ENCODE measurements at places on chromosomes 3 and 15. TPM values are rescaled to one million over a fixed set of nuclear protein-coding genes. Genes with fewer than 3 reads are reported as not detected.

DNA sequence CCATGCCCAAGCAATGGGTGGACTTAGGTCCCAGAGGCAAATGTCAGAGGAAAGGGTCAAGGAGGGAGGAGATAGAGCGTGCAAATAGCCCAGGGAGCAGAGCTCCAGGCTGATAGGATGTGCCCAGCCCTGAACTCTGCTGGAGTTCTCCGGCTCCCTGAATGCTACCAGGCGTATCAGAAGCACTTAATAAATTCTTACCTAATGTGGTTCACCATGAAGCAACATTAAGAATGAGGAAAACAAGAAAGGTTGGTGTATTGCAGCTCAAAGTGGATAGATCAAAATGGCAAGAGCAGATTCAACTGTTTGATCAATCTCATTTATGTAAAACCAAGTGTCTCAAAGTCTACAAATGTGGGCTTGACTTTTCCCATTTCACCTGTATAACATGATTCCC is 38.3 kb downstream of the PXYLP1 start:
- no peak for DNase-seq

PFN2 gene
- 39.3 TPM for total RNA-seq

DNA sequence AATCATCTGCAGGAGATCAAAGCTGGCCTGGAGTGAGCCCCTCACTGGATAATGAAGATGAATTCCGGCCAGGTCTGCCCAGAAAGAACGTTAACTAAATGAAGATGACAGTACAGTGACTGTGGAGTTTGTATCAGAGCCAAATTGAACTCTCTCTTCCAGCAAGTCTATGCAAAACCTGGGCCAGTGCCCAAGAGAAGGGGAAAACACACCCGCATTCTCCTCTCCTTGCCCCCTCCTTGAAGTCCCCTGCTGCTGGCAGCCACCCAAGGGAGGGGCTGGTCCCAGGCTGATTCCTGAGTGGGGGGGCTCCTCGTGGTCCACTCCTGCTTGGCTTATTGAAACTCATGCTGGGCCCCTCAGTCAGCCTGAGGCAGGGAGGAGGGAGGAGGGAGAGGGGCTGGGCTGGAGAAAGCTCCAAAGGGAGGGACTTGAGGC is 155.7 kb downstream of the RAB11A start:
- no peak for DNase-seq

LRRN1 gene
- total RNA-seq, result not detected

DNA sequence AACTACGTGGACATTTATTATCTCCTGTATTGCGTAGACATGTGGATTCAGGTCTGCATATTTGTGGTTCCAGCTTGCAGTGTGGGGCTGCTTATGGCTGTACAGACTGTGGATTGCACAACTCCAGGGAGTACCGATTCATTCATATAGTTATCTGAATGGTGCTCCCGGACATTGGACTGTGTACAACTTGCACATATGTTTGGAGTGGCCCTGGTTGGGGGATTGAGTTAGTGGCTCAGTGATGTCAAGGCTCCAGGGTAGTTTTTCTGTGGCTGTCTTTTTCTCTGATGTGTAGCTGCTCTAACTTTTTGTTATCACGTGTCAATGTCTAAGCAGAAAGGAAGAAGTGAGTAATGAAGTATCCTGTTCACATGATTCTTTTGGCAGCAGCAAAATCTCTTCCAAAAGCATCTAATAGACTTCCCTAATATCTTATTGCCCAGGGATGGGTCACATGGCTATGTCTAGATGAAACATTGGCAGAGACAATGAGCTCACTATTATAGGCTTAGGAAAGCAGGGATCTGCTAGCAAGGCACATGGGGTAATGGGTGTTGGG is 15.8 kb downstream of the ST3GAL6 start:
- no peak for DNase-seq

GAP43 gene
- total RNA-seq, result 3.5 TPM

AHSG gene
- not detected for total RNA-seq

GRCh38 chr3:142088522-142088921 is 60.8 kb downstream of the TFDP2 start:
- no peak for DNase-seq

DNA sequence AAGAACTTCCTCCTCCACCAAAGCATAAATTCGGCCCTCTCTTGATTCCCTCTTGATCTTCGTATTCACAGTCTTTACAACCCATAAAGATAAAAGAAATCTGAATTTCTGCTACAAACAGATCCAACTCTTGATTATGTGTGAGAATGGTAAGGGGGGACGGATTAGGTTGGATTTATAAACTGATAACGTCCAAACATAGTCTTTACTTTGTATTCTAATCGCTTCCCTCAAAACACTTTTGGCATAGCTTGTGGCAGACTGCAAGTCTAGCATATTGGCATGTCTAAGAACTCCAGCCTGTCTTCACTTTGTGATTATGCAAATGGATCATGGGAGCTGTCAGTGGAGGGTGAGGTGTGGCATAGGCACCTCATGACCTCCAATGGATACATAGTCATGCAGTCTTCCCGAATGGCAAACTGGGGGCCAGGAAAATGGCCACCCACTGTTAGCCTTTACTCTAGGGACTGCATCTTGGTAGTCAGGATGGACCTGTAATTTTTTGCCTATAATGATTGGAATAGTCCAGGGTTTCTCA is 24.3 kb upstream of the GPR171 start:
- no peak for DNase-seq

PATL2 gene
- total RNA-seq, result 40.0 TPM

POLR2H gene
- total RNA-seq, result 74.4 TPM

GRCh38 chr3:171321559-171322360 is 138.4 kb downstream of the TNIK start:
- DNase-seq, result no peak

PIF1 gene
- total RNA-seq, result 2.3 TPM

GRCh38 chr3:126267169-126267975 is 87.0 kb upstream of the ALDH1L1 start:
- peak; percentile 49 for DNase-seq

GRCh38 chr15:66563126-66563525 is 2.7 kb downstream of the LCTL start:
- DNase-seq, result no peak

DNA sequence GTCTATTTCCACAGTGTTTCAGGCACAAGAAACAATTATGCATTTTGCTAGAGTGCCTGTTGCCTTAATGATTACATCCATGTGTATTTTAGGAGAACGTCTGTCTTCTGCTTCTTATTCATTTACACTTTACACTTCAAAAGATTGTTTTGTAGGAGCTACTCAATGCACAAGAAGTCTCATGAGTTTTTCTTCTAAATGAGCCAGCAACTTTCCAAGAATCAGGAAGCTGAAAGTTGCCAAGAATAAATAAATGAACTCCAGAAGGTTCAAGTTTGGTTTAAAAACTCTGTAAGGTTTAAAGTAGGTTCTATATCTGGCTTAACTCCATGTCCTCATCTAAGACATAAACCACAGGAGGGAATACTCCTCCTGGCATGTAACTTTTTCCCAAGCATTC is 103.8 kb upstream of the ADPGK start:
- DNase-seq, result no peak

- DNase-seq, result no peak
Measured at GRCh38 chr3:179133575-179133974, 14.6 kb upstream of the PIK3CA start.

DNA sequence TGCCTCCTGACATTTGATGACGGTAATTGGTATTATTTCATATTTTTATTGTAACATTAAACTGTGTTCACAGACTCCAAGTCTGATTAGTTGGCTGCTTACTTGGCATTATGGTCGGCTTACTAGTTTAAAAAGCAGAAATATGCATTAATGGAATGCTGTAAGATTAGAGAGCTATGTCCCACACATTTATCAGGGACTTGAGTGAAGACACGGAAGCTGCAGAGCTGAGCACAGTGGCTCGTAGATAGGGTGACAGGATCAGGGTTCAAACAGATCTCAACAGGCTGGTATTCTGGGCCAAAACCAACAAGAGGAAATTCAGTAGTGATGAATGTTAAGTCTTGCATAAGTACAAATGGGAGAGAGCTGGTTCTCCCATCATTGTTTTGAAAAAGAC is 113.8 kb downstream of the ADAMTSL3 start:
- no peak for DNase-seq

NTRK3 gene
- 2.8 TPM for total RNA-seq

DNA sequence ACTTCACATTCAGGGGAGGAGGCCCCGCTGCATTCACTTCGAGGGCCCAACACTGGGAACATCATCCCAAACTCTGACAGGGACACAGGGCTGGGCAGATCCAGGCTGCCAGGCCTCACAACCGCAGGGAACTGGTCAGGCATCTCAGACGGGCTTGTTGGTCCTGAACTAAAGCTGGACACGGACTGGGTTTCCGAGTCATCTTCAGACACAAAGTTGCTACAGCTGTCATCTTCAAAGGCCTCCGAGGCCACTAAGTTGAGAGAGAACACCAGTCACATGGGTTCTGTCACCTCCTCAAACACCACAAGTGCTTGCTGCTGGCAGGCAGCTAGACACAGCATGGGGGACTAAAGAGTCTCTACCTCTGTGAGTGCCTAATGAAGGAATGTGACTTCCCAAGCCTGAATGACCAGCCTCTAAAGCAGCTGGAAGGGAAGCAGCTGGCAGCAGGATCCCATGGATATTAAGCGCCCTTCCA is 50.9 kb downstream of the CAPN7 start:
- no peak for DNase-seq

GRCh38 chr15:91258415-91258759 is 158.3 kb downstream of the SV2B start:
- no peak for DNase-seq

- no peak for DNase-seq
Measured at GRCh38 chr3:31610700-31611275, 78.1 kb downstream of the STT3B start.

DNA sequence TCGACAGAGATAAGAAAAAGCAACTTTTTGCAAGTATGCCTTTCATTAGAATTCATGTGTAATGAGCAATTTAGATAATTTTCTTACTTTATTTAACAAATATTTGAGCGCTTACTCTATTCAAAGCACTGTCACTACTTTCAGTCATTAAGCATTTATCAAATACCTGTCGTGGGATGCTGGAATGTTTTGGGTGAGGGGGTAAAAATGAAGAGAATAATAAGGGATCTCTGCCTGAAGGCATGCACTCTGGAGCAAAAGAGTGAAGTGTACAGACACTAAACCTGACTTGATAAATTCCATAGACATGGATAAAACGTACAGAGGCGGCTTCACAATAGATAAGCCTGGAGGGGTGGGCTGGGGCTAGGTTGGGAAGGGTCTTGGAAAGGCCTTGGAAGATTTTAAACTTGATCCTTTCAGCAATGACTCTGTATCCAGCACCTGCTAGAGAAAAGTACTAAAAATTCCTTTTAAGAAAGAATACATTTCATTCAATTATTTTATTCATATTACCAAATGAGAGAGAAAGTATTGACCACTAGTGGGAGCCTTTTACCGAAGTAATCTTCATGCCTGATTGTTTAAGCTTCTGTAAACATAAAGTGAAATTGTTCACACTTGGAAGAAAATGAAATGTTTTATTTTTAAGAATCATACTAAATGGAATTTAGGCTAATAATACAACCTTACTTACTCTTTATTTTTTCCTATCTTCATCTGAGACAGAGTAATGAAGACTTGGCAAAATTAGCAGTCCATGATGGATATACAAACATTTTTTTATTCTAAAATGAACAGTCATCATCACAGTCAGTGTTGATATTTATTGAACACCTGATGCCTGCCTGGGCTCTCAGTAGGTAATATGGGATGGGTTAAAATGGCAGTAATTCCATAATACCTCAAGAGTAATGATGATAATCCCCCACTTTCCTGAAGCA is 113.2 kb downstream of the PPP2R3A start:
- no peak for DNase-seq

- DNase-seq, result no peak
Measured at GRCh38 chr3:184258926-184259325, 2.4 kb downstream of the CAMK2N2 start.

DNA sequence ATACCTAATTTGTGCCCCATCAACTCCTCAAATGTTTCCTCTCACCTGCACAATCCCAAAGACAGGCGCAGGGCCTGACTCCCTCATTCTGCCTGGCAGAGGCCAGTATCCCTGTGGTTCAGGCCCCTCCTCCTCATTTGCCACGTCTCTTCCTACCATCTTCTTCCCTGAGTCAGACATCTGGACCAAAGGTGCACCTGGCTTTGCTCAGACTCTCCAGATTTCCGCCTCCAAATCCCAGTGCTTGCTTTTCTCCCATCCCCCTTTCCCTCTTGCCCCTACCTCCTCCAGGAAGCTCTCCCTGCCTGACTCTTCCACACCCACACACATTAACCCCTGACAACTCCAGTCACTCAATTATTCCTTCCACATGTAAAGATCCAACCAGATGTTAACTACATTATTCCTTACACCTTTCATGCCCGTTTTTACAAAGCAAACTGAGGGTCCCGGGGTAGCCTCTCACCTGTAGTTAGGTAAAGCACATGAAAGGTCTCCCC is 19.6 kb downstream of the SEMA7A start:
- DNase-seq, result no peak

DNA sequence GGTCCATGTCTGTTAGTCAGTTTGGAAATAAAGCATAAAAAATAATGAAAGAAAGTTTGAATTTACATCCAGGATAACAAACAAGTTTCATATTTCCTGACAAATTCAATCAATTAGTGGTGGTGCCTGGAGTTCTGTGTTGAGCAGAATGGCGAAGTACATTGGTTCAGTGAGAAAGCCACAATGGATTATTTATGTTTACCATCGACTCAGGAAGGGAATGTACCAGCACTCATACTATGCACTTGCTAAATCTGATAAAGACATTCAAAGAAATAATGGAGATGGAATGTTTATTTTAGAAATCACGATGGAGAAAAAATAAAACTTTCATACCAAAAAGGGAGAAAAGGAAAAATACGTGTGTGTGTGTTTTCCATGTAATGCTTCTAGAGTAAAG is 45.3 kb upstream of the MME start:
- no peak for DNase-seq

SKOR1 gene
- total RNA-seq, result not detected

- peak; percentile 53 for DNase-seq
Measured at GRCh38 chr3:188000361-188000861, 153.5 kb upstream of the LPP start.

TNIK gene
- total RNA-seq, result 32.9 TPM

ROPN1 gene
- total RNA-seq, result 1.9 TPM

DNA sequence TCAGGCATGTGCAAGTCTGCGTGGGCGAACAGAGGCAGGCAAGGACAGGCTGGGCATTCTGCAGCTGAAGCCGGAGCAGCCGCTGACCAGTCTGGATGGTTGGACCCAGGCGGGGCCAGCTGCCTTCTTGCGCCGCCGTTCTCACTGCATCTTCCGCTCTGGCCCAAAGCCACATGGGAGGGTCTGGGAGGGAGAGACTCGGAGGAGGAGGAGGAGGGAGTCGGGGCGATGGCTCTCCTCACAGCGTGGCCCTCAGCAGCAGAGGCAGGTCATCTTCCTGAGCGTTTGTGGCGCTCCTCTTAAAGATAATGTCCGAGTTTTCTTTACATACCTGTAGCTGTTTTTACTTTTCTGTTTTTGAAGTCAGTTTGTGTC is 5.9 kb downstream of the CLK3 start:
- no peak for DNase-seq

- no peak for DNase-seq
Measured at GRCh38 chr15:59353994-59354416, 18.7 kb downstream of the MYO1E start.

DNA sequence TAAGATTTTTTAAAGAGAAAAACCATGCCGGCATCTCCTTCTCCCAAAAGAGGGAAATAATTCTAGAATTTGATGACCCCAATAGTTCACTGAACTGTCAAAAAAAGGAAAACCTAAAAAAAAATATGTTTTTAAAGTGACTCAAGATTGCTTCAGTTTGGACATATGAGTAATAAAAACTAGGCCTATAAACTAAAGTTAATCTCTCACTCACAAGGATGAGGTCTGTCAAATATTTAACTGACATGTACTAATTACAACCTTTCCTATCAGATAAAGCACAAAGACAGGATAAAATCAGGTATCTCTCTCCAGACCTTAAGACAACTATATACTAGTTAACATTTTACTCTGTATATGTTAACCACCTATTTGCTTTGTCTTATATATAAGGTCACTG is 231.9 kb downstream of the NSUN3 start:
- no peak for DNase-seq
